ENCODE measurements at places on chromosomes 2 and 18. TPM values are rescaled to one million over a fixed set of nuclear protein-coding genes. Genes with fewer than 3 reads are reported as not detected.

Gene POTEI
- not detected for total RNA-seq

Gene CCBE1
- 1.2 TPM for total RNA-seq

Gene OTOS
- not detected for total RNA-seq

Gene FBXO41
- total RNA-seq = 22.9 TPM
